ENCODE measurements at places on chromosomes 13 and 19. TPM values are rescaled to one million over a fixed set of nuclear protein-coding genes. Genes with fewer than 3 reads are reported as not detected.

- DNase-seq = no peak
These were observed 8.5 kb downstream of the RFX1 start for GRCh38 chr19:13997631-13997962.

- peak; percentile 6 for DNase-seq
These were observed 14.2 kb downstream of the FBXO46 start for GRCh38 chr19:45716359-45717130.

Gene ZNF724
- total RNA-seq = 12.1 TPM

DNA sequence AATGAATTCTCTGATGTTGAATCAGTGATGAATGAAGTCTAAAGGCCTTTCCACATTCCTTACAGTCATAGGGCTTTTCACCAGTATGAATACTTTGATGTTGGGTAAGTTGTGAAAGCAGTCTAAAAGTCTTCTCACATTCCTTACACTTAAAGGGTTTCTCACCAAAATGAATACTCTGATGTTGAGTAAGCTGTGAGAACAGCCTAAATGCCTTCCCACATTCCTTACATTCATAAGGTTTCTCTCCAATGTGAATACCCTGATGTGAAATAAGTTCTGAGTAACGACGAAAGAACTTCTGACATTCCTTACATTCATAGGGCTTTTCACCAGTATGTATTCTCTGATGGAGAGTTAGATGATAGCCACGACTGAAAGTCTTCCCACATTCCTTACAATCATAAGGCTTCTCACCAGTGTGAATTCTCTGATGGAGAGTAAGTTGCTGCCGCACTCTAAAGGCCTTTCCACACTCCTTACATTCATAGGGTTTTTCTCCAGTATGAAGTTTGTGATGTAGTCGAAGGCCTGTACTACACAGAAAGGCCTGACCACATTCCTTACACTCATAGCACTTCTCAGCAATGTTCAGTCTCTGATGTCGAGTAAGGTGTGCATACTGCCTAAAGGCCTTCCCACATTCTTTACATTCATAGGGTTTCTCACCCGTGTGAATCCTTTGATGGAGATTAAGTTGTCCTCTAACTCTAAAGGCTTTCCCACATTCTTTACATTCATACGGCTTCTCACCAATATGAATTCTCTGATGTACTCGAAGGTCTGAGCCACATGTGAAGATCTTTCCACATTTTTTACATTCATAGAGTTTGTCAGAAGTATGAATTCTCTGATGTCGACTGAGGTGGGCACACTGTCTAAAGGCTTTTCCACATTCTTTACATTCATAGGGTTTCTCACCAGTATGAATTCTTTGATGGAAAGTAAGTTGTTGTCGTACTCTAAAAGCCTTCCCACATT lies 19.9 kb downstream of the ZFP30 start:
- no peak for DNase-seq

DNA sequence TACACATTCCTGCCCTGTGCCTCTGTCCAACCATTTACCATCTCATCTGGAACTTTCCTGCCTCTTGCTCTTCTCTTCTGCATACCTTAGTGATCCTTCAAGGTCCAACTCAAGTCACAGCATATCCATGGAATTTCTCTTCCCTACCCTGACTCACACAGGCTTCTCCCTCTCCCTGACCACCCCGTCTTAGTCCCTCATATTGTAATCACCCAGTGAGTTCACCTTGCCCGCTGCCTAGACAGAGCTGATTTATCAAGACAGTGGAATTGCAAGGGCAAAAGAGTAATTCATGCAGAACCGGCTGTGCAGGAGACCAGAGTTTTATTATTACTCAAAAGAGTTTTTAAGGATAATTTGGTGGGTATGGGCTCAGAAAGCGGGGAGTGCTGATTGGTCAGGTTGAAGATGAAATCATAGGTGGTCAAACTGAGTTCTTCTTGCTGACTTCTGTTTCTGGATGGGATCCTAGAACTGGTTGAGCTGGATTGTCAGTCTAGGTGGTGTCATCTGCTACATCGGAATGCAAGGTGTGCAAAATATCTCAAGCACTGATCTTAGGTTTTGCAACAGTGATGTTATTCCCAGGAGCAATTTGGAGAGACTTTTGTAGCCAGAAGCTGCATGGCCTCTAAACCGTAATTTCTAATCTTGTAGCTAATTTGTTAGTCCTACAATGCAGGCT lies 67.2 kb downstream of the HSPH1 start:
- DNase-seq = no peak

DNA sequence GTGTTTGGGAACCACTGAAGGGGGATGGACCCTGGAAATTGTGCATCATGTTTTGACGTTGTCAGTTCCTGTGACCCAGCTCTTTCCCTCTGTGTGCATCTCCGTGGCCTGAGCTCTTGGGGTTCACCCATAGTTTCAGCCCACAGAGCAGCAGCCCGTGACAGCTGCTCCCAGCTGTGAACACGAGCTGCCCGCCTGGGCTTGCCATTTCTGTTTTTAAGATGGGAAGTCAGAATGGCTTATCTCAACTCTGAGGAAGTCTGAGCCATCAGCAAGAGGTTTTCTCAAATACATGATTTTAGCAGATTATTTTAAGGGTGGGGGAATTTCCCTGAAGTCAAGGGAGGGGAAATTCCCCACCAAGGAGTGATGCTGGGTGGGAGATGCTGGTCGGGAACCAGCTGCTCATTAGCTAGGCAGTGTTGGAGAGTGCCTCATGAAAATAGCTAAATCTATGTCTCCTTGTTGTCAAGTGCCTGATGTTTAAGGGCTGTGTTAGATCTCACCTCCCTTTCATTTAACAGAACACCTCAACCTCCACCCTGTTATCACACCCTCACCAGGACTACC lies 34.8 kb upstream of the C1QTNF9 start:
- DNase-seq = peak; percentile 65

DNA sequence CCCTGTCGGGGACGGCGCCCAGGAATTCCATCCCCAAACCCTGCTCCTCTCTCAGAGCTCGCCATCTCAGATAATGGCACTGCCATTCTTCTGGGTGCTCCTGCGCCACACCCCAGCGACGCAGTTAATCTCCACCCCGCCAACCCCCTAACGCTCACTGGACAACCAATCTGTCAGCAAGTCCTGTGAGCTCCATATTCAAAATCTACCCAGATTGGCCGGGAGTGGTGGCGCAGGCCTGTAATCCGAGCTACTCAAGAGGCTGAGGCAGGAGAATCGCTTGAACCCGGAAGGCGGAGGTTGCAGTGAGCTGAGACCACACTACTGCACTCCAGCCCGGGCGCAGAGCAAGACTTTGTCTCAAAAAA lies 18.6 kb downstream of the FCGBP start:
- no peak for DNase-seq

GRCh38 chr13:80923907-80924306 lies 583.0 kb upstream of the SPRY2 start:
- DNase-seq = no peak

DNA sequence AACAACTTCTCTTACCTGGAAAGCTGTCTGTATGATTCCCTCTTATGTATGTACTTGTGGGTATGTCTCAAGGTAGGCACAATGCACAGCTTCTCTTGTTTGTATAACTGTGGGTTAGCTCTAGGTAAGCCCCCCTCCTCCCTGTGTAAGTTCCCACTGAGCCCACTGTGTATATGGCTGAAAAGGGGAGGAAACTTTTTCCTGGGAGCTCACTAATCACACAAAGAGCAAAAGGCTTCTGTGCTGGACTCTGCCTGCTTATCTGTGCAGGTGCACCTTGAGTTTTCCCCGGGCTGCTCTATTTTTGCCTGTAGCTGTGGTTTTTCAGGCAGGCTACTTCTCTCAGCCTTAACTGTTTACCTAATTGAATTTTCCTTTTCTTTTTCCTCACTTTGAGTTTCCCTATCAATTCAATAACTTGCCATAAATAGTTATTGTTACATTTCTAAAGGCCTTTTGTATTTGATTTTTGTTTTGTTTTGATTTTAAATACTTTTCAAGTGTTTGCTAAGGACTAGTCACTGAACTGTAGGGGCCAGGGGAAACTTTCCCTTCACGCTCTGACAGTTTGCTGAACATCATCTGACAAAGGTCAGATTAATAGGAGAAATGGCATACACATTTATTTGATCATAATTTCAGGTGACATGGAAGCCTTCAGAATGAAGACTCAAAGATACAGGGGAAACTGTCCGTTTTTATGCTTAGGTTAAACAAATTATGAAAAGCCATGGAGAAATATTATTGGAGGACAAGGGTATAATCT lies 423.5 kb upstream of the ATXN8OS start:
- no peak for DNase-seq

Gene TTC9B
- not detected for total RNA-seq

Gene SIGLEC8
- total RNA-seq = 0.13 TPM
